Spinal cord (tissue), 10 donors: ENCODE measurements at places on chromosomes 2 and 18. TPM values are rescaled to one million over a fixed set of nuclear protein-coding genes. Genes with fewer than 3 reads are reported as not detected.

The RGPD3 gene
- total RNA-seq = 0.50 TPM

The KLHL41 gene
- 3.9 TPM for total RNA-seq

The TRIP12 gene
- total RNA-seq = 179 TPM

The GALR1 gene
- 3.2 TPM for total RNA-seq
